Left lung (tissue), 14 donors: ENCODE measurements at places on chromosomes 6 and 20.

- H3K4me3 ChIP-seq, result no peak overlapping the region
- peaks cover 53% of the 10 kb centered on the region for H3K27me3 ChIP-seq
- no peaks in the 10 kb centered on the region for H3K4me1 ChIP-seq
Observed at GRCh38 chr20:24662752-24663365, 193.4 kb downstream of the SYNDIG1 start.

DNA sequence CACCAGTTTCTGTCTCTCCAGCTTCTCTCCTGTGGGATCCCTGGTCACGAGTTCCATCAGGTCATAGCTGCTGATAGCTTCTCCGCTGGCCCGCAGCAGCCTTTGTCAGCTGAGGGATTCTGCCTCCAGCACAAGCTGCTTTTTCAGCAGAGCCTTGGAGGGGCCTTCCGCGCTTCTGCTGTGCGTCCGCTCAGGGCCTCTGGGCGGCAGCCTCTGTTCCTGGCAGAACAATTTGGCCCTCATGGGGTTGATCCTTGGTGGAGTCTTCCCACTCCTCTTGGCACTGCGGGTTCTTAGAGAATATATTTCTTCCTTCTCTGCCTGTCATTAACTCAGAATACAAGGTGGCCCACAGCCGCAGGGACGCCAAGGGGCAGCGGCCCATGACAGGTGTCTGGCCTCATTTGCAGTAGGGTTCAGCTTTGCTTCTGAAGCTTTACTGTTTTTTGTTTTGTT, 158.8 kb downstream of the DTNBP1 start:
- H3K27me3 ChIP-seq, result no peaks in the 10 kb centered on the region
- H3K4me1 ChIP-seq, result peaks cover 16% of the 10 kb centered on the region
- peaks cover 80% of the 10 kb centered on the region for H3K36me3 ChIP-seq
- DNase-seq, result no peak

GRCh38 chr6:114785235-114786127, 442.7 kb upstream of the HS3ST5 start:
- H3K27ac ChIP-seq, result no peak overlapping the region
- H3K4me1 ChIP-seq, result no peaks in the 10 kb centered on the region
- no peak overlapping the region for H3K4me3 ChIP-seq
- no peaks in the 10 kb centered on the region for H3K36me3 ChIP-seq
- no peaks in the 10 kb centered on the region for H3K27me3 ChIP-seq

- H3K36me3 ChIP-seq, result no peaks in the 10 kb centered on the region
- H3K27me3 ChIP-seq, result no peaks in the 10 kb centered on the region
- no peaks in the 10 kb centered on the region for H3K4me1 ChIP-seq
- DNase-seq, result no peak
Observed at GRCh38 chr6:122178988-122179387, 220.5 kb upstream of the HSF2 start.

DNA sequence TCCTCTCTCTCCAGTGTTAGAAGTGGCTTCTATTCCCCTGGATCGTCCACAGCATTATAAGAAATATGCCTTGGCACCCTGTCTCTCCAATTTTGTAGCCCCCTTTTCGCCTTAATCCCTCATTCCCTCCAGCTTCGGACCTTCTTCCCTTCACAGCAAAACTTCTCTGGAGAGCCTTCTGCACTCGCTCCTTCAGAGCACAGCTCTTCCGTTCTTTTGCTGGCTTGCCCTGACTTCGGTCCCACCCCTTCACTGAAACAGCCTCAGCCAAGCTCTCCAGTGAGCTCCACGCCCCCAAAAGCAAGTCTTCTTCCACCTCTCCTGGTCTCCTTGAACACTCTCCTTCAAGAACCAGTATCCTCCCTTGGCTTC, 134.7 kb upstream of the RNF24 start:
- peak overlapping the region; percentile 46 for H3K4me3 ChIP-seq
- H3K36me3 ChIP-seq, result no peaks in the 10 kb centered on the region
- H3K27me3 ChIP-seq, result peaks cover 45% of the 10 kb centered on the region
- H3K27ac ChIP-seq, result no peak overlapping the region
- H3K4me1 ChIP-seq, result peaks cover 6% of the 10 kb centered on the region
- no peak for DNase-seq
